PC-3 (cell line): ENCODE measurements at places on chromosomes 3 and 15. TPM values are rescaled to one million over a fixed set of nuclear protein-coding genes. Genes with fewer than 3 reads are reported as not detected.

DNA sequence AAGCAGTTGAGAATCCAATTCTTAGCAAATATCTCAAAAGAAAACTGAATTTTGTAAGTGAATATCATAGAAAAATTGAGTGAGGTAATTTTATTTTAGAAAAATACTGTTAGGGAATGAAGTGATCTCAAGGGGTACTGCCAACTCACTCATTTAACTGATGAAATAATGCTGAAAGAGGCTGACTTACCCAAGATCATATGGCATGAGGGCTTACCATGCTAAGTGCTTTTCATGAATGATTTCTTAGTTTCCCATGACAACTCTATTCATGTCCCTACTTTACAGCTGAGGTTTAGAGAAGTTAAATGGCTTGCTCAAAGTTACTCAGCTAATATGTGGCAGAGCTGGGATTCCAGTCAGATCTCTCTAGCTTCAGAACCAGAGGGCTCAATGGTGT is 30.6 kb downstream of the CCDC14 start:
- no peaks in the 10 kb centered on the region for H3K27me3 ChIP-seq
- H3K4me1 ChIP-seq = no peaks in the 10 kb centered on the region

GRCh38 chr15:96431786-96432185 is 101.3 kb downstream of the NR2F2 start:
- H3K4me3 ChIP-seq = no peak overlapping the region
- no peak for DNase-seq
- no peaks in the 10 kb centered on the region for H3K36me3 ChIP-seq
- no peak overlapping the region for H3K27ac ChIP-seq
- peaks cover 73% of the 10 kb centered on the region for H3K27me3 ChIP-seq
- H3K4me1 ChIP-seq = no peaks in the 10 kb centered on the region

- H3K4me1 ChIP-seq = no peaks in the 10 kb centered on the region
- H3K27ac ChIP-seq = no peak overlapping the region
- no peaks in the 10 kb centered on the region for H3K36me3 ChIP-seq
- DNase-seq = no peak
Observed at GRCh38 chr3:141049681-141050080, 1.5 kb upstream of the SPSB4 start.

DNA sequence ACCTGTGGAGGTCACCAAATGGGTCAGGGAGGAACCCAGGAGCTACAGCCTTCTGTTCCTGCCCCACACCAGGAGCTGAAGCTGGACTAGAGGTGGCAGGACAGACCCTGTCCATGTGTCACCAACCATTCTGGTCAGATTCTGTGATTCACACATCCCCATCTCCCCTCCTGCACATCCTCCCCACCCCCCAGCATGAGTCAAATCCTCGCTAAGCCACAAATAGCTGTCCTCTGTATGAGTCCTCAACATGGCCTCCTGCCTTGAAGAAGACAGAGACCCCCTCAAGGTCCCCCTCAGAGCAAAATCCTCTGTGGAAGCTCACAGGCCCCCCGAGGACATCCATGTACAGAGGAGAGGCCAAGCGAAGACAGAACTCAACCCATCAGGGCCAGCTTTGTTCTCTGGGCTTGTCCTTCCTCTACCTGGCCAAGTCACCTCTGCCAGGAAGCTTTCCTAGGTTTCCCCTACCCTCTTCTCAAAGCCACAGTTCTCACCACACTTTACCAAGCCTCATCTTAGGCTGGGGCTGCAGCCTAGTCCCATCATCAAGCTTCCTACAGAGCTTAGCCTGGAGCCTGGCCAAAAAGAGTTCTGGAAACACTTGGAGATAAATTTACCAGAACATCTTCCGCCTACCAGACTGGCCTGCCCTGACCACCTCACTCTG is 17.1 kb downstream of the CACNA2D2 start:
- H3K36me3 ChIP-seq = no peaks in the 10 kb centered on the region
- no peaks in the 10 kb centered on the region for H3K27me3 ChIP-seq
- peak; percentile 53 for DNase-seq
- no peak overlapping the region for H3K4me3 ChIP-seq
- H3K27ac ChIP-seq = no peak overlapping the region

Gene WNT7A
- 16.2 and 18.1 TPM in 2 replicates for total RNA-seq

Gene A4GNT
- total RNA-seq = not detected in 2 replicates
